LHCN-M2 (cell line): ENCODE measurements at places on chromosomes 12 and 14. TPM values are rescaled to one million over a fixed set of nuclear protein-coding genes. Genes with fewer than 3 reads are reported as not detected.

Gene MYF6
- 29.3 and 29.4 TPM in 2 replicates for total RNA-seq

Gene CIROP
- total RNA-seq, result not detected in 2 replicates

Gene IFNG
- total RNA-seq, result not detected in 2 replicates

Gene HOXC10
- total RNA-seq, result 6.9 and 7.5 TPM in 2 replicates

Gene EPYC
- total RNA-seq, result not detected in 2 replicates
